ENCODE measurements at places on chromosomes 1 and 21. TPM values are rescaled to one million over a fixed set of nuclear protein-coding genes. Genes with fewer than 3 reads are reported as not detected.

- H3K4me3 ChIP-seq = no peak overlapping the region
- peaks cover 17% of the 10 kb centered on the region for H3K4me1 ChIP-seq
- H3K27me3 ChIP-seq = no peaks in the 10 kb centered on the region
Measured at GRCh38 chr1:28257736-28258135, 1.6 kb upstream of the SESN2 start.

The LRRC71 gene
- total RNA-seq = not detected

The RNASEL gene
- 18.1 TPM for total RNA-seq

The SIK1 gene
- total RNA-seq = 23.0 TPM

The EXOSC10 gene
- 58.6 TPM for total RNA-seq
